ENCODE measurements at places on chromosomes 11 and 22. TPM values are rescaled to one million over a fixed set of nuclear protein-coding genes. Genes with fewer than 3 reads are reported as not detected.

The RIMBP3C gene
- 0.10 TPM for total RNA-seq

The KRTAP5-9 gene
- total RNA-seq: not detected

The MAP4K2 gene
- 41.6 TPM for total RNA-seq

The TRPM5 gene
- total RNA-seq: 0.10 TPM

The SLC22A12 gene
- total RNA-seq: not detected

The PNPLA5 gene
- not detected for total RNA-seq

The FGF19 gene
- not detected for total RNA-seq

The VSIG10L2 gene
- not detected for total RNA-seq

The ANO3 gene
- not detected for total RNA-seq

The ADORA2A gene
- 34.3 TPM for total RNA-seq
